Stimulated activated CD4-positive, alpha-beta T cell treated with anti-CD3 and anti-CD28 coated beads, TNF-alpha, amount 100 ng/mL, for 1 hour (primary cell): ENCODE measurements at places on chromosomes 5 and 9.

DNA sequence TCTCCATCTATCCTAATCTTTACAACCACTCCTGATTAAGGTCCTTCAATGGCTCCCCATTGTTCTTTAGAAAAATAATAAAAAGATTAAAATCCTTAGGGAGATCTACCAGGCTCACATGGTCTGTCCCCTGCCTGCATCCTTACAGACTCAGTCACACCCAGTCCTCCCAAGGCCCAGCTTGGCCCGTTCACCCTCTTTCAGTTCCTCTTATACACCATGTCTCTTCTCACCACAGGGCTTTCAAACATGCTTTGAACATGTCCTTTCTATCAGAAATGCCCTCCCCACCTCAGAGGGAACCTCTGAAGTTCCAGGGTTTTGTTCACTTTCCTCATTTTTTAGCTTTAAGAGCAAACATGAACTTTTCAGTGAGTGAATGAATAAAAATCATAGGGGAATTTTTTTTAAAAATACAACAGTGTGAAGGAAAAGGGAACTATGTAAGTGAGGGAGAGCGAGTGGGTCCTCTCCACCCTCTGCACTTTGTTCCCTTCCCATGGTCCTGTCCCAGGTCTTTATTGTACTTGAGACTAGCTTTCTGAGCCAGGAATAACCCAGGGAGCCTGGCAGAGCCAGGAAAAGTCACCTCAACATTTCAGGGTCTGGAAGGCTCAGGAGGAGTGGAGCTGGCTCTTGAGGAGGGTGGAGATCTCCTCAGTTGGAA is 55.3 kb downstream of the TRPC7 start:
- DNase-seq = no peak

GRCh38 chr5:104084896-104085295 is 522.3 kb upstream of the NUDT12 start:
- no peak for DNase-seq

DNA sequence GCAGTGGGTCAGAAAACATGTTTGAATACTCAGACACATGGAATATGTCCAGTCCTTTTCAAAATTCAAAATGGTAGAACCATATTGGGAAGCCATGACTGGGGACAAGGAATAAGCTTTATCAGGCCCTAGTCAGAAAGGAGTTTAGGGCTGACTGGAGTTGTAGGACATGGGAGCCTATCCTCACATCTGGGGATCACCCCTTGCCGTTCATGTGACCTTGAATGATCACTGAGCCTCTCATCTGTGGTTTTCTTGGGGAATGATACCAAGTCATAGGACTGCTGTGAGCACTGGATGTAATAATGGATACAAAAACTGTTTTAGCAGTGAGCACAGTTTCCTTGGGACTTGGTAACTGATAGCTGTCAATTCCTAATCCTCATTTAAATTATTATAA is 84.7 kb downstream of the IQGAP2 start:
- DNase-seq = no peak

- no peak for DNase-seq
These were observed 185.0 kb downstream of the CSNK1G3 start for GRCh38 chr5:123696921-123697341.

GRCh38 chr9:95437559-95437958 is 79.2 kb downstream of the PTCH1 start:
- DNase-seq = no peak

DNA sequence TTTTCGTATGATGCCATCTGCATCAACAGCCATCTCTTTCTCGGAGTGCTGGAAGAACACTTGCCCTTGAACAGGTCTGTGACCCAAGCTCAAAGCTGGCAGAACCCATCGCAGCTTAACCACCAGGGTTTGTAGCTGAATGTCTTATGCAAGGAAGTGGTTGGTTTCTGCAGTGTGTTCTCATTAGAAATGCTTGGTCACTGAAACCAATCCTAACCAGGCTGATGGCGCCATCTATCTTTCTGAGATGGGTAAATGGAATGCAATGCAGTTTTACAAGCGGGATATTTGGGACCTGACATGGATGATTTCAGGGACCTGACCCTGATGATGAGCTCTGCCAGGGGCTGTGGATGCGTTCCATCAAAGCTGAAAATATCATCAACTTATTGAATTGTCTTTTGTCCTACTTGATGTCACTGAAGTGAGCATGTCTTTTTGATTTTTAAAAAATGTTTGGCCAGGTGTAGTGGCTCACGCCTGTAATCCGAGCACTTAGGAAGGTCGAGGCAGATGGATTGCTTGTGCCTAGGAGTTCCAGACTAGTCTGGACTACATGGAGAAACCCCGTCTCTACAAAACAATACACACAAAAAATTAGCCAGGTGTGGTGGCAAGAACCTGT is 28.7 kb downstream of the DMRT3 start:
- DNase-seq = no peak

DNA sequence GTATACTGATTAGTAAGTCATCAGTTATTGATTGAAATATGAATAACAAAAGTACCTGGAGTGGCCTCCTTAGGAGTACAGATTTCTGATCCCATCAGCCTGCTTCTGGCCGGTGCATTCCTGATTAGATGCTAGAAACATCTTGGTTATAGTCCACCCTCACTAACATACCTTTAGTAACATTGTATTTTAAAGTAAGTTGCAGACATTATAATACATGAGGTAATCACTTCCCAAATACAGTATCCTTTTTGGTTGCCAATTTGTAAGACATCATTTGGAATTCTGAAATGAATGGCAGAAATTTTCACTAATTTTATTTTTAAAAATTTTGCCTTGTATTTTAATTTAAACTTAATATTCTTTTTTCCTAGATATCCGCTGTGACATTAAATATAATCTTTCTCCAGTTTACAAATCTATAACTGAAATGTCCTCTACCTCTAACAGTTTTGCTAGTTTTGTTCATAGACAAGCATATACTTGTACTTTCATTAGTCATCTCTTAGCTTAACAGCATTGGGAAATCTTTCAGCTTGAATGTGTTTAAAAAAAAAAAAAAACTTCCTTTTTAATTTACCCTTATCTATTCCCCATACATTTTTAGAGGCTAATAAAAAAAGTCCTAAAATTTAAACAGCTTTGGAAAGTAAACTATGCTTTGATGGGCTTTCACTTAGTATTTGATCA is 178.9 kb downstream of the XRCC4 start:
- no peak for DNase-seq

GRCh38 chr9:1776668-1777067 is 238.5 kb upstream of the SMARCA2 start:
- DNase-seq = no peak

DNA sequence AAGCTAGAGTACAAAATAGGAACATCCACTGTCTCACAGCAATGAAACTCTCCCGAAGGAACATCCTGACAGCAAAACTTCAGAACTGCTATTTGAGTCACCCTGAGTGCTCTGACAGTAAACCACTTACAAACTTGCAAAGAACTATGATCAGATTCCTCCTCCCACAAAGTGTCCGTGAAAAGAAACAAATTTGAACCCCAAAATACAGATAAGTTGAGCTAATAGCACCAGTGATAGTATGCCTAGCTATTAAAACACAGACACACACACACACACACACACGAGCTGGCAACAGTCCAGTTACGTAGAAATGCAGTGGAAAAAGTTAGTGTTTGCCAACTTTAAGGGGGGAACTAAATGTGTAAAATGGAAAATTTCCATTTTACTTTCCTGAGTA is 3.1 kb upstream of the GLIS3 start:
- no peak for DNase-seq

GRCh38 chr5:13955896-13956295 is 11.4 kb upstream of the DNAH5 start:
- DNase-seq = no peak

- no peak for DNase-seq
These were observed 1118.0 kb upstream of the SEMA6A start for GRCh38 chr5:117692606-117693005.

DNA sequence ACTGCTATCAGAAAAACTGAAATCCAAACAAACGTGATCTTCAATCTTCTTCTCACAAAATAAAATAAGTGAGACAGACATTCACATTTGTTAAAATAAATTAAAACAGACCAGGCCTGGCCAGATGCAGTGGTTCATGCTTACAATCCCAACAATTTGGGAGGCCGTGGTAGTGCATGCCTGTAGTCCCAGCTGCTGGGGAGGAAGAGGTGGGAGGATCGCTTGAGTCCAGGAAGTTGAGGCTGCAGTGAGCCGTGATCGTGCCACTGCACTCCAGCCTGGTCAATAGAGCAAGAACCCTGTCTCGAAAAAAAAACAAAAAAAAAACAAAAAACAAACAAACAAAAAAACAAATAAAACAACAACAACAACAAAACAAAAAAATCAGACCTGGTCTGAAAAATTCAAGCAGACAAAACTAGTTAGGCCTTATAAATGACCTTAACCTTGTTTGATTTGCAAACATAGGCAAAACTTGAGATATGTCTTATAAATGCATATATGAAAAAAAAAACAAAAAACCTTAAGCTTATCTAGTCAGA is 10.8 kb downstream of the MAPKAP1 start:
- no peak for DNase-seq

DNA sequence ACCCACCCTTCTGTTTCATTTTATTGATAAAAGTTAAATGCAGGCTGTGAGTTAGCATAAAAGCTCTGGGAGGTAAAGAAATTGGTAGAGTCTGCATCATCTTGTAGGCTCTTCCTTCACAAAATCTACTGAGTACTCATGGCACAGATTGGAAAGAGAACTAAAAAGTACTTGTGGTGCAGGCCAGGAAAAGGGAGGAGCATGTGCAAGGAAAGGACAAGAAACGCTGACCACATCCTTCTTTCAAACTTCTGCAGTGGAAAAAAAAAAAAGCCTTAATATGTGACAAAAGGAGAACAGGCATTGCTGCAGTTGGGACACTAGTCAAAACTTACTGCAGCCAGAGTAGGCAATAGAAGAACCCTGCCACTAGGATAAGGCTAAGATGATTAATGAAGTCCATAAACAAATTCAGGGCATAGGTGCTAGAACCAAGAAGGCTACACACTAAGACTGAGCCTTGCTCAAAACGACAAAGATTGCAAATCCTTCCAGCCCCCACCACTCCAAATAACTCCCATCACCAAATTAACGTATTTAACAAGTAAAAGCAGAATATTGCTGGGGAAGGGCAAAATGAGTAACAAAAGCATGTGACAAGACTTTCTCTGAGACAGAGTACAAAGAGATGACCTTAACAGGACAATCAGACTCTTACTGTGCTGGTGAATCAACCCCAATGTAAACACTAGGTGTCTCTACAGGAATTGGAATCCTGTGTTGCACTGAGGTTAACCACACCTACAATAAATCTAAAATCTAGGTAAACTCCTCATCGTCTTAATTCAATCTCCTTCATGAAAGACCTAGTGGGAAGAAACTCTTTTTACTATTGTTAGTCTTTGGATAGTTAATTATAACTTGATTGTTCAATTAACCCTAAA is 1024.8 kb downstream of the TLE1 start:
- DNase-seq = no peak

- no peak for DNase-seq
These were observed 687.0 kb downstream of the CETN3 start for GRCh38 chr5:89722538-89722937.

GRCh38 chr5:80781356-80781755 is 126.6 kb upstream of the DHFR start:
- no peak for DNase-seq

- no peak for DNase-seq
These were observed 109.9 kb upstream of the EMB start for GRCh38 chr5:50550993-50551392.

- no peak for DNase-seq
These were observed 5.9 kb upstream of the RGMB start for GRCh38 chr5:98767581-98767980.

DNA sequence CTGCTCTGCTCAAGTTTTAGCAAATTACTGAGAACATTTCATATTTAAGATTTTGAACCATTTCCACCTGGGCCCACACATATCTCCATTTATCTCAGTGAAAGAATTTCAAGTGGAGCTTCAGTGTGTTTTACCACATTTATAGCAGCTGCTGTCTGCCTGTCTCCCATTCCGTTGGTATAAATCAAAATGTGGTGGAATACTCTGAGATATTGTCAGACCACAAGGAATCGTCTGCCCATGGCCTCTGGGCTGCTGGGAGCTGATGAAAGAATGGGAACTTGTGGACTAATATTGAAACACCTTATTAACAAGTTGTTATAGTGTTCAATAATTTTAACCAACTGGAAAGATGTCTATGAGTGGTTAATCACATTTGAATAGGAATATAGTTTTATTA is 33.3 kb downstream of the MAST4 start:
- no peak for DNase-seq

- no peak for DNase-seq
These were observed 18.9 kb upstream of the VLDLR start for GRCh38 chr9:2602704-2603116.

GRCh38 chr5:34550247-34550646 is 105.9 kb upstream of the RAI14 start:
- no peak for DNase-seq

DNA sequence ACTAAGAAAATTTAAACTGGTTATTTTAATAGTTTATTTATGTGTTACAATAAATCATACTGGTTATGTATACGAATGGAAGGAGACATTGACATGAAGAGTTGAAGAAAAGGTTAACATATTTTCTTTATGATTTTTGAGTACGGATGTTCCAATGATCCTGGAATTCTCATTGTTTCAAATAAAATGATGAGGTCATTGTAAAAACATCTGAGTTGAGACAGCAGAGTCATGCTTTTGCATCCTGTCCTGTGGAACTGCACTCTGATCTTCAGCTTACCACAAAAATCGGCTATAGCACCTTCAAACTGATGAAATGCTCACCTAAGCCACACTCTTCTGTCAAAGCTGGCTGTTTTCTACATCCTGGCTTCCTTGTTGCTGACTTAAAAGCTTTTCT is 67.8 kb downstream of the PTCD2 start:
- DNase-seq = no peak

DNA sequence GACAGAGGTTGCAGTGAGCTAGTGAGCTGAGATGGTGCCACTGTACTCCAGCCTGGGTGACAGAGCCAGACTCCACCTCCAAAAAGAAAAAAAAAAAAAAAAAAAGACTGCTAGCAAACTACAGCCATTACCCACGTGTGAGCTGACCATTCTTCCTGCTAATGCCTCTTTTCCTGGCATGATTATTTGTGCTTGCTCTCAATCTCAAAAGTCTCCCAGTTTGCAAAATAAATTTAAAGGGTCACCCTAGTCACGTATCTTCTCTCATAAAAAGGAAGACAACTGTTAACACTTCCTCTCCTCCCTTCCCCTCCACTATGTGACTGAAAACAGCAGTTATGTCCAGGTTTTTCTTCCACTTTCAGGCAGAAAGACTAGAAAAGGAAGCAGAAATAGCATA is 37.2 kb downstream of the TRIM36 start:
- no peak for DNase-seq

- no peak for DNase-seq
These were observed 153.7 kb upstream of the EGFLAM start for GRCh38 chr5:38104497-38105230.

DNA sequence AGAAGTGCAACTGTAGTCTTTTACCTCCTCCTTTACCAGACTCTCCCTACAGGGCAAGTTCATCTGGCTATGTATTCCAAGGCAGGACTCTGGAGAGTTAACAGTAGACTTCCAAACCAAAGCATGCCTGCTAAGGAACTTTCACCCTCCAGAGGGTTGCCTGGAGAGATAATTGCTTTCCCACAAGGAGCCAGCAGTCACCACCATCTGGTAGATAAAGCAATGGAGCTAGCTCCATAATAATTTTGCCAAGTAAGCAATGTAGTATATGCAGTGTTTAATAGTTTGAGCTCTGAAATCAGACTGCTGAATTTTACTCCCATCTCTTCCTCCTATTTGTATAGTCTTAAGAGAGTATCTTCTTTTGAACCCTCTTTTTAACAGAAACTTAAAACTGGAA is 566.8 kb upstream of the PTGER4 start:
- no peak for DNase-seq
